Activated CD4-positive, alpha-beta memory T cell treated with anti-CD3 and anti-CD28 coated beads for 36 hours (primary cell): ENCODE measurements at places on chromosomes 1 and 21. TPM values are rescaled to one million over a fixed set of nuclear protein-coding genes. Genes with fewer than 3 reads are reported as not detected.

GRCh38 chr1:188620236-188620635, 1791.5 kb downstream of the PLA2G4A start:
- DNase-seq, result no peak

- no peak for DNase-seq
Observed at GRCh38 chr1:7568053-7568452, 203.0 kb upstream of the VAMP3 start.

Gene FMOD
- 1.9 TPM for total RNA-seq

GRCh38 chr1:210260096-210260495, 27.5 kb downstream of the SERTAD4 start:
- DNase-seq, result no peak

- DNase-seq, result no peak
Observed at GRCh38 chr1:197140121-197140520, 6.3 kb downstream of the ASPM start.

DNA sequence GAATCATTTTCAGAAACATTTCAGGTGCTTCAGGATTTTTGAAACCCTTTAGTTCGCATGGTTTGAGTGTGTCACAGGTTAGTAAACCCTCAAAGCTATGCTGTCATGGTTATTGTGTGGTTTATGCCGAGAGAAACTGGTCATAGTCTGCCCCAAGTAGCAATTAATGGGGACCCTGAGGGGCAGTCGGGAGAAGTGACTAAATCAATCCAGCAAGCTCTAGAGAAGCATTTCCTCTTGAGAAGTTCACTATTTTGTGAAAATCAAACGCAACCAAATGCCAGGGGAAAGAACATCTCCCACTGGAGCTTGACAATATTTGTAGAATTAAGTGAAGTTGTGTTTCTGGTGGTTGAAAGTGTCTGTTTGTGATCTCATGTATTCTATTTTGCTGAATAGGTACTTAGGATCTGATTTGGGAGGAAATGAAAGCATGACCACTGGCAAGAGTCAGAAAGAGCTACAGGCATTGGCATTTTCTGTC, 63.0 kb upstream of the BACH1 start:
- DNase-seq, result no peak

DNA sequence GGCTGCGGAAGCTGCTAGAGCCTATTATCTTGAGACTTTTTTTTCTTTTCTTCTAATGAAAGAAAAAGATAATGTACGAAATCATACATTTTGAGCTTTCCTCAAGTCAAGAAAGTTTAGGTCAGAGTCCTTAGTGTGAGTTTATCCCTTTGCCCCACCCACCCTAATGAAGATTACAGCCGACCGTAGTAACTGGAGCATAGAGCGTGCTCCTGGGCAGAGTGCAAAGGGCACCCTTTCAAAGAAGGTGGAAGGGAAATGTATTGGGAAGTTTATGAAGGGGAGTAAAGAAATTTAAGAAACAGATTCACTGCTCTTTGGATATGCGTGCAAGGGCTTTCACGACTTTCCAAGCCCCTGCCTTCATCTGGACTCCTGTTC, 17.2 kb downstream of the GNG12 start:
- no peak for DNase-seq

GRCh38 chr21:20013851-20014250, 984.4 kb upstream of the NCAM2 start:
- DNase-seq, result no peak

DNA sequence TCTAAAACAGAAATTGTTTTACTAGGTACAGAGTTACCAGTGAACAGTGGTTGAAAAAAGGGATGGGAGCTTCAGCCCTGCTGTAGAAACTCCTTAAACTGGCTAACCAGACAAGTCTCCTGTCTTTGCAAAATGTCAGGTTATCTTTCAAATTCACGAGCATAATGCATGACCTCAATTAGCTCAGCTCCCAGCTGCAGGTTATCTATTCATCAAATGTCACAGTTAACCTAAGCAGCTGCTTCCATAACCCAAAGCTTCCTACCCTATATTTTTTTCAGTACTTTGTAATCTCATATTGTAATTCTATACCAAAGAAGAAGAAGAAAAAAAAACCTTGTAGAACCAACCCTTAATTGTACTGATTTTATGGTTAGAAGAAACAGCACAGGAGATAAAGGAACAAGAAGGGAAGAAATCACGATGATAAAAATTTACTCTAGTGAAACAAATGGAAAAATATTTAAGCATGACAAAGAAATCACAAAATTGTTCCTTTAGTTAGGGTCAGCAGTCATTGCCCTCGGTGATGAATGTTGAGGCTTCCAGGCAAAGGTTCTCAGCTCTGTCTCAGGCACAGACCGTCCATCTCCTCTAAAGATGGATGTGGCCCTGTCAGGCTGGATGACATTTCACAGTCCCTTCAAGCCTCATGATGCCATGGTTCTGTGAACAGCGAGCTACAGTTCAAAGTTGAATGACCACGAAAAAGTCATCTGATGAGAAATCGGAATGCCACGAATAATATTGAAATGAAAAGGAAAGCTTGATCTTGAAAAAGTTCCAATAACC, 95.9 kb downstream of the PLD5 start:
- no peak for DNase-seq
